ENCODE measurements at places on chromosomes 1 and 21. TPM values are rescaled to one million over a fixed set of nuclear protein-coding genes. Genes with fewer than 3 reads are reported as not detected.

Gene HJV
- not detected for total RNA-seq

DNA sequence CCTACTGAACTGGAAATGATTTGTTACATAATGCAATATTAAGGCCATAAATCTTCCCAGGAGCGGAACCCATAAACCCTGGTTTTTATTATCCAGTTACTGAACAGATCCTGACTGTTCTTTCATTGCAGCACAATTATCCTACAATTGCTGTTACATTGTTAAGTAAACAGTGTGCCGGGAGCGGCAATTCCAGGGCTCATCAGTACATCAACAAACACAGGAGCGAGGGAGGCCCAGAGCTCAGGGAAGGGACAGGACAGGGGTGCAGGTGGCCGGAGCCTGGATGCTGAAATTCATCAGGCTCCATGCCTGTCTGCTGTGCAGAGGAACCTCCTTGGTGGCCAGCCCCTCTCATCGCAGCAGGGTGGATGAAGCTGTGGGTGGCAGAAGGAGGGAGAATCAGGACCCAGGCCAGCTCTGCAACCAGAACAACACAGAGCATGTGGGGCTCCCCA is 544.7 kb downstream of the NPHP4 start:
- H3K4me1 ChIP-seq: no peaks in the 10 kb centered on the region
- DNase-seq: no peak
- H3K27me3 ChIP-seq: no peaks in the 10 kb centered on the region
- no peaks in the 10 kb centered on the region for H3K36me3 ChIP-seq
- H3K27ac ChIP-seq: no peak overlapping the region
- no peak overlapping the region for H3K4me3 ChIP-seq

DNA sequence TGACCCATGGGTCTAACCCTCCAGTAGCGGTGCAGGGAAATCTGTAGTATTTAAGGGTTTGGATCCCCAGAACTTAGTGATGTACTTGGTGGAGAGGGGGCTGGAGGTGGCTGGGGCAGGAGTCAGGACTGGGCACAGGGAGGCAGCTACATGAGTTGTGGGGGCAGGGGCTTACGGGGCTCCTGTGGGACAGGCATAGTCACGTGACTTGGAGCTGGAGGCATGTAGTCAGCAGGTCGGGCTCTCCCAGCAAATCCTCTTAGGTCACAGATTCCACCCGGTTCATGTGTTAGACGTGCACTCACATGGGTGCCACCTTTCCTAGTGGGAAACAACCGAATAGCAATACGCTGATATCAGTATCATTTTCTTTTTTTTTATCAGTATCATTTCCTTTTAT is 112.1 kb downstream of the PCP4 start:
- no peaks in the 10 kb centered on the region for H3K36me3 ChIP-seq
- no peak for DNase-seq
- H3K27me3 ChIP-seq: no peaks in the 10 kb centered on the region
- H3K4me1 ChIP-seq: no peaks in the 10 kb centered on the region
- H3K4me3 ChIP-seq: no peak overlapping the region

GRCh38 chr1:245412306-245412705 is 257.5 kb downstream of the KIF26B start:
- no peak for DNase-seq
- H3K4me3 ChIP-seq: no peak overlapping the region
- H3K27ac ChIP-seq: no peak overlapping the region
- H3K36me3 ChIP-seq: no peaks in the 10 kb centered on the region

Gene MAGI3
- 61.9 TPM for total RNA-seq

Gene REN
- not detected for total RNA-seq

Gene LMOD1
- 30.6 TPM for total RNA-seq

Gene ITSN1
- total RNA-seq: 40.3 TPM

- no peaks in the 10 kb centered on the region for H3K36me3 ChIP-seq
- H3K4me3 ChIP-seq: no peak overlapping the region
- peaks cover 6% of the 10 kb centered on the region for H3K4me1 ChIP-seq
- no peak for DNase-seq
- no peak overlapping the region for H3K27ac ChIP-seq
Observed at GRCh38 chr1:27940297-27940696, 5.5 kb downstream of the SMPDL3B start.

DNA sequence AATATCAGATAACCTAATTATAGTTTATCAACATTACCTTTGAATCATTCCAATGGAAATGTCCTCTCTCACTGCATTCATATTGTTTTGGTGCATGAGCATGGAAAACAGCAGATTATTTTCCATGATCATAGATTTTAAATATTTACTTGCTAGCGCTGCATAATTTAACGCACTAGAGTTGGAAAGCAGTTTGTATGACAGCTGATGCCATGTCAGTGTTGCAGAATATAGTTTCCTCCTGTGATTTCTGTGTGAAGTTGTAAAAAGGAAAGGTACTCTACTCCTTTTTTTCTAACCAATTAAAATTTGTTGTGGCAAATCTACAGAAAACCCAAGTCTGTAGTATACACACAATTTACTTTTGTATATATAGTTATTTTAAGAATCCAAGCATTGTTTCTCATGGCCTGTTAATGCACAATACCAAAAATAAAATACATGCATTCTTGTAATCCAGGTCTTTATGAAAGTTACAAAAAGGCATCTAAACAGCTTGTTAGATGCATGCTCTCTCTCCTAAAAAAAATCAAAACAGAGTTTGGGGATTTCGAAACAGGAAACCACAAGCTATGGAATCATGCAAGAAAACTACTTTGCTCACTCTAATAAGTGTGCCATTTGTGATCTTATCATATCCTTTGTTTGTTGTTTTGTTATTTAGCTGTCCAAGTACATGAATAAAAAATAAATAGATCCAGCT is 1.9 kb upstream of the ATG4C start:
- peaks cover 8% of the 10 kb centered on the region for H3K4me1 ChIP-seq
- DNase-seq: no peak
- H3K36me3 ChIP-seq: no peaks in the 10 kb centered on the region
- no peak overlapping the region for H3K27ac ChIP-seq

Gene KCNK2
- total RNA-seq: 22.6 TPM

DNA sequence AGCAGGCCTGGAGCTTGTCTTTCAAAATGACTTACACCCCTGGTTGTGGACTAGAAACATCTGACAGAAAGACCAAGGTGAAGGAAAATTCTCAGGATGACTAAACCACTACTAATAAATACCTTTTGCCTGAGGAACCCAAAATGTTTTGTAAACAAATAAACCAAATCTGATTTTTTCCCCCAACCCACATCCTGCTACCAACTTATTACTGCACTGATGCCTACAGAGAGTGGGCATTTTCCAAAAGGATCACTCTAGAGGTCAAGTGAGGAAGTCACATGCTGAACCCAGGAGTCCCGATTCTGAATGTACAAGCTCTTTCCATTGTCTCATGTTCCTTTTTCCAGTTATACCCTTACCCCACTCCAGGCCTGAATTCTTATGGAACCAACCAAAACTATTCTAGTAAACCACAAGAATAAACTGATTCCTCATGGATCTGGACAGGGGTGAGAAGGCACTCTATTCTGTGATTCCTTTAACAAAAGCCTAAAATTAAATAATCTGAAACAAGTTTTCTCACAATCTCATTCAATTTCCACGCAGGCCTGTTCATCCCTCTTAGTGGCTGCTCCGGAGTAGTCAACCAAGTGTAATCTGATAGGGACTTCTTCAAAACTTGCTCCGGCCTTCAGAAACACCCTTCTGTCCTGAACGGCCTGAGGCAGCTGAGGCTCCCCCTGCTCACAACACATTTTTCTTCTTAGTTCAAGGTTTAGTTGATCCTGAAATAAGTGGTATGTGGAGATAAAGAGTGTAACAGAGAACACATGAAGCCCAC is 1.4 kb downstream of the PI4KB start:
- no peak overlapping the region for H3K27ac ChIP-seq
- no peaks in the 10 kb centered on the region for H3K36me3 ChIP-seq
- H3K4me1 ChIP-seq: peaks cover 40% of the 10 kb centered on the region
- H3K4me3 ChIP-seq: no peak overlapping the region
- DNase-seq: no peak

DNA sequence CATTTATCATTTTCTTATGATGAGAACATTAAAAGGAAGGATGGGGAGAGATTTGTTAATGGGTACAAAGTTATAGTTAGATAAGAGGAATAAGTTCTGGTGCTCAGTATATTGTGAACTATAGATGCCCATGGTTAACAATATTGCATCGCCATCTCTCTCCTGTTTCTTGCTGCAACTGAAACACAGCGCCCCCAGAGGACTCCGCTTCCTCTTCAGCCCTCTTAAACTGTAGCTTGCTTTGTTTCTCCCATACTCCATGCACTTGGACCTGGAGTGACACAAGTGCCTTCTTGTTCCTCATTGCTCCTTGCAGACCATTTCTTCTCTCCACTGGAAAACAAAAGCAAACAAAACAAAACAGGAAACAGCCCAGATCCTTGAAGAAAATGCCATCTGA is 70.1 kb upstream of the NTPCR start:
- no peak overlapping the region for H3K4me3 ChIP-seq
- H3K27me3 ChIP-seq: no peaks in the 10 kb centered on the region
- H3K36me3 ChIP-seq: no peaks in the 10 kb centered on the region
- DNase-seq: peak; percentile 63
- no peak overlapping the region for H3K27ac ChIP-seq

Gene ZNF648
- 0.24 TPM for total RNA-seq

Gene WNT3A
- not detected for total RNA-seq

DNA sequence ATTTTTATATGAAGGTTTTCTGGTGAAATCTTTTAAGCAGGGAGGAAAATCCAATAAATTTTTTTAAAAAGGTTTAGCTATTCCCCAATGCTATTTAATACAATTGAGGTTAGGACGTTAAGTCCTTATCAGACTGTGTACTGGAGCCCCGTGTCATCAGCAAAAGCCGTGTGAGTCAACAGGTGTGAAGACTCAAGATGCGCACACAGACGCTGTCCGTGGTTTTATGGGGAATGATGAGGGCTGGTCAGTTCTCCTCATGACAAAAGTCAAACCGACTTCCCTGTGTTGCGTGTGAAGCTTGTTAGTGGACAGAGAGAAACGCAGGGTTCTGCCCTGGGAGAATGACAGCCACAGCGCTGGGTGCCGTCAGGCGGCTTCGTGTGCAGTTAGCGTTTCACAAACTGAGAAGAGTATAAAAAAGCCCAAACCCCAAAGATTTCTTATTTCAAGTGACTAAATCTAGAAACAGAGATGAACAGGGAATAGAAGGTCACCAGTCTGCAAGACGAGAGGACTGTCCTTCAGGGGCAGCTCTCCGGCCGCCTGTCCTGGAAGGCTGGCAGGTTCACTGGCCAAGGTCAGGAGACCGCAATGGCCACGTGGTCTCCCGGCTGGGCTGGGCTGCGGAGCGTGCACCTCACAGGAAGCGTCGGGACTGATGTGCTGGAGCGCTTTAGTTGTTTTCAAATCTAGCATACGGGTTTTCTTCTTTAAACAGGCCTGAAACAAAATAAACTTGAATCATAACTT is 22.4 kb downstream of the PTTG1IP start:
- H3K36me3 ChIP-seq: peaks cover 54% of the 10 kb centered on the region
- no peak overlapping the region for H3K27ac ChIP-seq
- no peak for DNase-seq
- H3K4me3 ChIP-seq: no peak overlapping the region
- H3K27me3 ChIP-seq: no peaks in the 10 kb centered on the region

GRCh38 chr1:202197653-202198365 is 4.2 kb downstream of the LGR6 start:
- no peak overlapping the region for H3K4me3 ChIP-seq
- no peaks in the 10 kb centered on the region for H3K36me3 ChIP-seq
- no peak overlapping the region for H3K27ac ChIP-seq
- DNase-seq: no peak
- H3K4me1 ChIP-seq: peaks cover 13% of the 10 kb centered on the region
- no peaks in the 10 kb centered on the region for H3K27me3 ChIP-seq
